NCI-H345 (cell line): ENCODE measurements at places on chromosomes 6 and 20.

- DNase-seq = no peak
Observed at GRCh38 chr6:10484912-10485311, 36.2 kb upstream of the GCNT2 start.

DNA sequence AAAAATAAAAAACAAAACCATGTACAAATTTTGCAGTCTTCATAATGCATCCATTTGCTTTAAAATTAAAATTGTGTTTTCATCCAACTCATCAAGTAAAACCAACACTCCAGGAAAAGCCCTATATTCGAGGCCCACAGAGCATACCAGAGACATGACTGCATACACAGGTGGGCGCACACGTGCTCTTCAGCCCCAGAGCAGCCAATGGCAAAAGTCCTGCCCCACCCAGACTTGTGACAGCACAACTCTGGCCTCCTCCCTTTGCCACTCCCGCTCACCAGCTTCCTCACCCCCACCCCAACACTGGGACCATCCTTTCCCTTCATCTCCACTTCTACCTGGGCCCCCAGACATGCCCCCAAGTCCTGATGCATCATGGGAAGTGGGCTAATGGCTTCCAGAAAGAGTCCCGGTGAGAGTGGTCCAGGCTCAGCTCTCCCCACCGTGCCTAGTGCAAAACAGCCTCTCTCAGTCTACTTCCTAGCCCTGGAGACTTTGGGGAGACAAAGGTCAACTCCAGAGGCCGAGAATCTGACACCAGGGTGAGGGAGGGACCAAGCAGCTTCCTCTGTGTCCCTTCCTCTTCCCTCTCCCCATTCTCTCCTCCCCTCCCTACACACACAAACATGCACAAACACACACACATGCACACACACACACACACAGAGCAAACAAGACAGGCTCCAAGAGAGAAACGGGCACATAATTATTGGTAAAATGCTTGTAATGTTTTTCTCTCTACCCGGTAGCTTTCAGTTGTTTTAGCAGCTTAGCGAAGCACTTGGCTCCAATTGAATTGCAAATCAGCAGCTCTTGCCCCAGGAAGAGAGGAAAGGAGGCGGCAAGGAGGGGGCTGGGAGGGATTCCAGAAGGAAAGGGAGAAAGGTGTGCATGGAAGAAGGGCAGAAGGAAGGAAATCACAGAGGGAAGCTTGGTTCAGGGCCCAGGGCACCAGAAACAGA lies 14.3 kb downstream of the GRM4 start:
- no peak for DNase-seq

DNA sequence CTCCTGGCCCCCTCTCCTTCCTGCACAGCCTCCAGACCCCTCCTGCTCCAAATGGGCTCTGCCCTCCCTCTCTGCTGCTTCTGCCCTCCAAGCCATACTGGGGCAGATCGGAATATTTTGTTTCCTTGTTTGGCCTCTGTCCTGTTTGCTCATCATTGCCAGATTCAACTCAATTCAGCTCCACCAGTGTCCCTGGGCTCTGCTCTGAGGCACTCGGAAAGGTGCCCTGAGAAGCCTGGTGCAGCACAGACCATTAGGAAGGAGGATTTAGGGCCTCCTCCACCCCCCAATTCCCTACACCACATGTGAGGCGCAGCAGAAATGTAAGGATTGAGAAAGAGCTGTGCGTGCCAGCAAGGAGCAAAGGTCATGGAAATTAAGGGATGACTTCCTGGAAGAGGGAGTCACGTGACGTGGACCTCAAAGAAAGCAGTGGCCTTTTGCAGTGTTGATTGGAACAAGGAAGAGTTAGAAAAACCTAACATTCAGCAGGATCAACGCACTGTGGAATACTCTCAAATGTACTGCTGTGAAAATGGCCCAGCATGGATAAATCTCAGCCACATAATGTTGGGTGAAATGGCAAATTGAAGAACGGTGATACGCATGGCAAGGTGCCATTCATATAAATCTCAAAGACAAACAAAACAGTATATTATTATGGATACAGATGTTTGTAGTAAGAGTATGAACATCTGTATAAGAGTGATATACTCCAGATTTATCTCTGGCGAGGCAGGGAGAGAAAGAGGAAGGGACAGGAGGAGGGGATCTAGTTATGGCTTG lies 229.5 kb upstream of the RNF24 start:
- DNase-seq = no peak

DNA sequence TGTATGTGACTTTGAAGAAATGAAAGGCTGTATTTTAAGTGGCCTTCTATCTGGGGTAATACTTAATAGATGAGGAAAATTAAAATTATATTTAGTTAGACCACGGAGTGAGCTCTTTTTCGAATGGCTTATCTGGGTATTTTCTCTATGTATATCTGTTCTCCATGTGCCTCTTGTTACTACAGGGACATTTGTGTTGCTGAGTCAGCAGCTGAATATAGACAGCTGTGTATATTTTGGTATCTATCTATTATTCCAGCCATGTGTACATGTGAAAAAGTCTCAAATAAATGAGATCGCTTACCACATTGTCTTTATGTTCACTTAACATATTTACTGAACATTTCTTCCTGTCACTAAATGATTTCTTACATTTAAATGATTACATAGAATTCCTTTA lies 57.2 kb downstream of the TMEM200A start:
- no peak for DNase-seq

GRCh38 chr6:84763886-84764331 lies 489 bp downstream of the TBX18 start:
- no peak for DNase-seq

- DNase-seq = no peak
Observed at GRCh38 chr20:22159276-22159675, 425.1 kb downstream of the FOXA2 start.

DNA sequence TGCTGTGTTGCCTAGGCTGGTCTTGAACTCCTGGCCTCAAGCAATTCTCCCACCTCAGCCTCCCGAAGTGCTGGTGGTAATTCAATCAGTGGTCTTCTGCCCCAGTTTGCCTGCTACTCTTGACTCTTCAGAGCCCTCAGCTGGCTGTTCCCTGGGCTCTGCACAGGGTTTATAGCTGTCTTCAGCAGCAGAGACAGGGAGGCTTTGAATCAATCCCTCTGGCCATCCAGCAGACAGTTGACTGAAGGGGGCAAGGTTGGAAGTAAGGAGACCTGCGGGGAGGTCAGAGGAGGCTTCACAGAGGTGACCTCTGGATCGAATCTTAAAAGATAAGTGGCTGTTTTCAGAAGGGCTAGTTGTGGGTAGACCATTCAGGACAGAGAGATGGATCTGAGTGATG lies 26.0 kb upstream of the KIF3B start:
- DNase-seq = no peak

DNA sequence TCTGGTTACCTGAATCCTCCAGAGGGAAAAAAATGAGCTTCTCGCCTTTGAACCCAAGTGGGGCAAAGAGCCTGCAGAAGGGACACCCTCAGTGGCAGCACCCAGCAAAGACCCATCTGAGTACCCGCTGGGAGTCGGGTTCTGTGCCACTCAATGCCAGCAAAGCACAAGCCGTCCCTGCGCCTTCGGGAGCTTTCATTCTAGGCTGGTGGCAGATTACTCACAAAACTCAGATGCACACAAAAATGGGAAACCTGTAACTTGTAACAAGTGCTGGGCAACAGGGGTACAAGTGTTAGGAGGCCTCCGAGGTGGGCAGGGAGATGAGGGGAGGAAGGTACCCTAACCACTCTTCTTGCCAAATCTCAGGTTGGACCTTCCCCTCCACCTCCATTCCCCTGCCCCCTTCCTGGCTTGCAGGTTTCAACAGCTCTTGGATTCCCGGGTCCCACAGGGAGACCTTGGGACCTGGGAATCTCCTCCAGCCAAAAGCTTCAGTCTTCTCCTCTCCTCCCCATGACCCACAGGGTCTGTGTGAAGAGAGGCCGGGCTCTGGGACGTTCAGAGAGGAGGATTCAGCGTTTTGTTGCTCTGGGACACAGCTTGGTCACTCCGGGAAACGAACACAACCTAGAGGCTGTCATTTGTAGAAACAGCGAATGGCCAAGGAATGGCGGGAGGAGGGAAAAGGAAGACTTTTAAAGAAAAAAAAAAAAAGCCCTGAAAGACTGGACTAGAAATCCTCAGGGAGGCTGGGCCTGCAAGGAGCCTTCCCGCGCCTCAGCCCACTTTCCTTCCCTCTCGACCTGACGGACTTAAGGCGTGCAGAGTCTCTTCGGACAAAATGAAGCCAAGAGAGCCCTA lies 1.2 kb upstream of the PARD6B start:
- no peak for DNase-seq

- no peak for DNase-seq
Observed at GRCh38 chr20:50724112-50724725, 7.2 kb upstream of the PARD6B start.

GRCh38 chr6:141261672-141262060 lies 871.1 kb upstream of the GJE1 start:
- no peak for DNase-seq

GRCh38 chr20:33499355-33499754 lies 9.5 kb downstream of the CBFA2T2 start:
- no peak for DNase-seq

DNA sequence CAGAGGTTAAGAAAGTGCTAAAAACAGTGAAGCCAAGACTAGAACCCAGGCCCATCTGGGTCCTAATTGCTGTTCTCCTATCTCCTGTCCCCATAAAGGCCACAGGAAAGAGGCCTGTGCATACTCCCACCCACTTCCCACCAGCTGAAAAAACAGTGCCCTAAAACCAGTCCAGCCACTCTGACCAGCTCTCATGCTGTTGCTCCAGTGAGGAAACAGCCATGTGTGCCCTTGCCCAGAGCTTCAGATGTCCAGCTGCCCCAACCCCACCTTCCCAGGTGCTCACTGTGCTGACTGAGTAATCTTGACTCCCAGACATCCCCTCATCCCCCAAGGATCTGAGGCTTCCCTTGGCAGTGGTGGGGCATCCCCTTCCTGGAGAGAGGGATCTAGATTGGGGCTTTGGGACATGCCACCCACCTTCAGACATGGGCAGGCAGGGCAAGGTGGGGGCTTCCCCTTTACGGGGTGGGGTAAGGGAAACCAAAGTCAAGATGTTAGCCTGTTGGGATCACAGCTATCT lies 28.7 kb downstream of the KCNK5 start:
- DNase-seq = no peak

DNA sequence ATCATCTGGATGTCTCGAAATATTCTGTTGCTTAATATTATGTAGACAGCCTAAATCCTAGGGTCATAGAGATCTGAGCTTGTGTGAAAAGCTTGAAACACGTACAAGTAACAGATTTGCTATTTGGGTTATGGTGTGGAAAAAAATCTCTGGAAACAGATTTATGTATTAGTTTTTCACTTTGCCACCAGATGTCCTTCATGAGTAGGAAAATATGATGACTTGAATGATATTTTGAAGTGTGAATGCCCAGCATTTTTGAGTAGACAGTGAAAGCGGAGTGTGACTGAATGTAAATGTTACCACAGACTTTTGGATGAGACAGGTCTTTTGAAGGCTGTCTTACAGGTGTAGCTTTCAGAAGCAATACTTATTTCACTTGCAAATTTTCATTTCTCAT lies 4.2 kb upstream of the BMP6 start:
- DNase-seq = no peak

DNA sequence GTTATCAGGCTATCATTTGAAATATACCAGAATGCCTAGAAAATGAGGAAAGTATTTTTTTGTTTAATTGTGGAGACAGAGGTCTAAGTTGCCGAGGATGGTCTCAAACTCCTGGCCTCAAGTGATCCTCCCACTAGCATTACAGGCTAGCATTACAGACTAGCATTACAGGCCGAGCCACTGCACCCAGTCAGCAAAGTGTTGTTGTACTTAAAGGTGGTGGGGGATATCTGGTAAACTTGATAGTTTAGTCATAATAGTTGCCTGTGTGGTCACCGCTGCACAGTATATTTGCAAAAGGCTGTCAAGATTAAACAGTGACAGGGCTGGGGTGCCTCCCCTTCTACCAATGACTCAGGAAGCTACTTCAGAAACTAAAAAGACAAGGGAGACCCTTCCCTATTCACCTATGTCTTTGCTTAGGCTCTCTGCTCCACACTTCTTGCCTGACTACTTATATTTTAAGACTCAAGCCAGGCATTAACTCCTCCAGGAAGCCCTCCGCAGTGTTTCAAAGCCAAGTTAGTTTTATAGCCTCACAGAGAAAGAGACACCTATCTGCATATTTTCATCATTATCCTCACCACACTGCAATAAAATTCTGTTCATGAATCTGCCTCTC lies 3.1 kb upstream of the AKIRIN2 start:
- no peak for DNase-seq

DNA sequence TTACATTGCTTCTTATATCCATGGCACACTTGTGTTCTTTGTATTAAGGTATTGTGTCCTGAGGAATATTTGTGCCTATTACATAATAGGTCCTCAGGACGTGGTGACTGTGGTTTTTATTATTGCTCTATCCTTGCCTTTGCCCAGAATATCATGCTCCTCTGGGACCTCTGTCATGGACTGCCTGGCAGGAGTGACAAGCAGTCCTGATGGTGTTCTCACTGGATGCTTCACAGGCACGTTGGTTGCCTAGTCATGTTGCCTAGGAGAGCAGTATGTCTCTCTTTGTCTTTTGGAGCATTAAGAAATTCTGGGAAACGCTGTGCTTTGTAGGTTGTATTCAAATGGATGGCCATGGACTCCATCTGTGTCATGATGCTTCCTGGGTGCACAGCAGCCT lies 24.7 kb upstream of the MROH8 start:
- no peak for DNase-seq

GRCh38 chr20:11195169-11195568 lies 521.4 kb upstream of the JAG1 start:
- DNase-seq = no peak

DNA sequence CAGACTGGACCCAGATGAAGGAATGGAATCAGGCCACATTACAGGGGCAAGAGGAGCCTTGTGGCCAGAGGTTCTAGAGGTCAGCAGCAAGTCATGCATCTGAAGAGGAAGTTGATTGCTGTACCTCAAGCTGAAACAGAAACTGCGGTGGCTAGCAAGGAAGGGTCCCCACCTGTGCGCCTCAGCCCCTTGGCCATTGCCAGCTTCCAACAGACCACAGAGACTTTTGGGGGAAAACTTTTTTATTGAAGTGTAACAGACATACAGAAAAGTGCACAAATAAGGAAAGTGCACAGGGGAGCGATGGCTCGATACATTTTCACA lies 26.8 kb upstream of the SLC9A8 start:
- DNase-seq = no peak

GRCh38 chr6:5529733-5530132 lies 268.4 kb downstream of the FARS2 start:
- DNase-seq = no peak

- no peak for DNase-seq
Observed at GRCh38 chr6:170076466-170077165, 214.3 kb downstream of the DLL1 start.

GRCh38 chr6:39892490-39893129 lies 41.7 kb downstream of the MOCS1 start:
- DNase-seq = peak; percentile 31

- no peak for DNase-seq
Observed at GRCh38 chr20:34458631-34459030, 57.6 kb upstream of the DYNLRB1 start.
